Vagina (tissue), 2 donors: ENCODE measurements at places on chromosomes 13 and 19.

- DNase-seq: no peak
Observed at GRCh38 chr19:2062770-2063169, 11.7 kb upstream of the MKNK2 start.

- no peak for DNase-seq
Observed at GRCh38 chr19:49152119-49152550, 3.1 kb downstream of the HRC start.

DNA sequence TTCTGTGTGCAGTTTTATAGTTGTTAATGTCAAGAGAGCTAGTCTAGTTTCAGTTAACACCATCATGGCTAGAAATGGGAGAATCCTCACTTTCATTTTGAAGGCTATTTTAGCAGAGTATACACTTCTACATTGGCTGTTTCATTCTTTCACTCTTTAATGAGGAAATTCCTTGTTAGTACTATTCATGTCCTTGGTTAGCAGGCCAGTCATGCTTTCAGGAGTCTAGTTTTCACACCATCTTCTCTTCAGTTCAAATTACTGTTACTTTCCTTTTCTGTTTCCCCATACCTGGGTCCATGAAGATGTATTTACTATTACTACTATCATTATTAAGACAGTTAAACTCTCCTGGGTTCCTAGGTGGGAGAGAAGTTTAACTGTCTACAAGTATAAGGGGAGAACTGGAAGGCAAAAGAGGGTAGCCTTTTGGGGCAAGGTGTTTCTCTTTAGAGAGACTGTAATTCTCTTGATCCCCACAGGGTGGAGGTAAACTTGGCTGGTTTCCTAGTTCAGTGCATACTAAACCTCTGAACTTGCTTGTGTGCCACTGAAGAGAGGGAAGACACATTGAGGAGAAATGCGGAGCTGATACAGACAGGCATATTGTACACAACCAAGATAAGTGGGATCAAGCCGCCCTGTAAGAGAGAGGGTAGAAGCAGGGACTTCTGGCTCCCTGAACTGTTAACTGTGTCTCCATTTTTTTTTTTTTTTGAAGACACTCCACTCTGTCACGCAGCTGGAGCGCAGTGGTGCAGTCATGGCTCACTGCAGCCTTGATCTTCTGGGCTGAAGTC, 41.3 kb upstream of the IGFL4 start:
- no peak for DNase-seq

DNA sequence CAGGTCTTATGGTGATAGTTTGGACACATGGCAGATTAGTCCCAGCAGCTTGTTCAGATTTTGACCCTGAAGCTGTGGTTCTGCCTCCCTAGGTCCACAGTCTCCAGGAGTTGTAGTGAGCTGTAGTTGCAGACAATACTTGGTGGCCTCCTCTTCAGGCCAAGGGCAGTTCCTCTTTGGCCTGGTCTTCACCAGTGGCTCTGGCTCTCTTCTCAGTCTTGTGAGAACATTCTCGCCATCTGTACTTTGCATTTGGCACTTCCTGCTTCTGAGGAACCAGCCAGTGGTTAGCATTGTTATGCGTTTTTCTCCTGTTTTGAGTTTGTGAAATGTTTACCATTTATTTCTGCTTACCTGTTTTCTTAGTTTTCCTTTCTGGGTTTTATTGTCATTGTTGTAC, 40.7 kb downstream of the PCCA start:
- no peak for DNase-seq

GRCh38 chr19:35074426-35075201, 33.1 kb downstream of the HPN start:
- DNase-seq: no peak
